Chondrocyte (in vitro differentiated cells): ENCODE measurements at places on chromosomes 5 and 9. TPM values are rescaled to one million over a fixed set of nuclear protein-coding genes. Genes with fewer than 3 reads are reported as not detected.

GRCh38 chr9:78982849-78983248, 588.9 kb upstream of the TLE4 start:
- H3K4me3 ChIP-seq, result no peak overlapping the region
- no peaks in the 10 kb centered on the region for H3K36me3 ChIP-seq
- no peak for DNase-seq

DNA sequence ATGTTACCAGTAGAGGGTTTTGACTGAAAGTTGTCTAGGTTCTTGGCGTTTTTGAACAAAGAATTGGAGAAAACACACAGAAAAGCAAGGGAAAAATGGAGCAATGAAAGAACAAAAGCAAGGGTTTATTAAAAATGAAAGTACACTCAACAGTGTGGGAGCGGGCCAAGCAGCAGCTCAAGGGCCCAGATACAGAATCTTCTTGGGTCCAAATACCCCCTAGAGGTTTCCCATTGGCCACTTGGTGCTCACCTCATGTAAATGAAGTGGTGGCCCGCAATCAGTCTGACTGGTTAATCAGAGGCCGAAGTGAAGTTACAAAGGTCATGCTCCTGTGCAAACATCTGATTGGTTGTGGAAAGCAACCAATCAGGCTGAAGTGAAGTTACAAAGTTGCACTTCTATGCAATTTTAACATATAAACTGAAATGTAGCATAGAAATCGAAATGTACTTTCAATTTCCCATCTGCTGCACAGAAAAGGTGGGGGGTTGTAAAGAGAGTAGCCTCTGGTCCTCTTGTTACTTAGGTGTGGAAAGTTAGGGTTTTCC, 1.9 kb upstream of the GM2A start:
- H3K27ac ChIP-seq, result no peak overlapping the region
- DNase-seq, result no peak
- no peaks in the 10 kb centered on the region for H3K36me3 ChIP-seq
- H3K4me3 ChIP-seq, result no peak overlapping the region
- peaks cover 8% of the 10 kb centered on the region for H3K27me3 ChIP-seq

Gene IFNK
- total RNA-seq, result not detected in 3 replicates

GRCh38 chr9:134391319-134392231, 65.3 kb downstream of the RXRA start:
- H3K4me3 ChIP-seq, result no peak overlapping the region
- H3K27ac ChIP-seq, result no peak overlapping the region
- no peaks in the 10 kb centered on the region for H3K36me3 ChIP-seq
- H3K27me3 ChIP-seq, result no peaks in the 10 kb centered on the region

Gene IFNA13
- not detected in 3 replicates for total RNA-seq
